ENCODE measurements at places on chromosomes 16 and 17. TPM values are rescaled to one million over a fixed set of nuclear protein-coding genes. Genes with fewer than 3 reads are reported as not detected.

The CDH5 gene
- 67.2 TPM for total RNA-seq

The MYOCD gene
- 4.9 TPM for total RNA-seq

The TMEM204 gene
- 27.7 TPM for total RNA-seq

The ABCC12 gene
- not detected for total RNA-seq
